ENCODE measurements at places on chromosomes 7 and 10.

DNA sequence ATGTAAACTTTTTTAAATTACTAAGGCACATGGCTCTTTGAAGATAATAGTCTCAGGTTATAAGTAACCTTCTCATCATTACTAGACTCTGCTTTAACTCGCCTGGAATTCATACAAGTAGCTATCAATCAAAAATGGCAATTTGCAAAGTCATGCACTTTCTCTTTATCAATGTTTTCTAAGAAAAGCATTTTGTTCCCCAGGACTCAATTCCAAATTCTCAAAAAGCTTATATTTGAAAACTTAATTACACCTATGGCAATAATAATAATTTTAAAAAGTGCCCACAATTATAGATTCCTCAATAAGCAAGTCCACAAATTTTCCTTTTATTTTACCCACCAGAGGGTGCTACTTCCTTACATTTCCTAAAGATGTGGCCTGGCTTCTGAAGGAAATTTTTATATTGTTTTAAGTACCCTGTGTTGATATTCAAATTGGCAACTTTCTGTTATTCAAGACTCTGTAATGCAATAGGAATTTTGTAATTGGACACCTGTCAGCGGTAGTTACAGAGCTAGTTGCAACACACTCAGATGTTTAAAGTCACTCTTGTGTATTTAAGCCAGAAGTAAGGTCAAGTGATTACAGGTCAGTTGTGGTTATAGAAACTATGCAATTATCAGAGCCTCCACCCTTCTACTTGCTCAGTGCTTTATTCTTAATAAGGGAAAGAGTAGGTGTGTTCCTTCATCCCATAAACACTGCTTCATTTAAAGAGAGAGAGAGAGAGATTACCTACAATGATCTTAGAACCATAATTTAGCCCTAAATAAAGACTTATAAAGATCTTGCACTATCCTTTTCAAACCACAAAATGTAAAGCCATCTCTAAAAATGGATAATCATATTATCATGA is 47.1 kb upstream of the HYAL4 start:
- DNase-seq, result peak; percentile 93

GRCh38 chr10:119431034-119431772 is 111.3 kb downstream of the RGS10 start:
- DNase-seq, result peak; percentile 97

DNA sequence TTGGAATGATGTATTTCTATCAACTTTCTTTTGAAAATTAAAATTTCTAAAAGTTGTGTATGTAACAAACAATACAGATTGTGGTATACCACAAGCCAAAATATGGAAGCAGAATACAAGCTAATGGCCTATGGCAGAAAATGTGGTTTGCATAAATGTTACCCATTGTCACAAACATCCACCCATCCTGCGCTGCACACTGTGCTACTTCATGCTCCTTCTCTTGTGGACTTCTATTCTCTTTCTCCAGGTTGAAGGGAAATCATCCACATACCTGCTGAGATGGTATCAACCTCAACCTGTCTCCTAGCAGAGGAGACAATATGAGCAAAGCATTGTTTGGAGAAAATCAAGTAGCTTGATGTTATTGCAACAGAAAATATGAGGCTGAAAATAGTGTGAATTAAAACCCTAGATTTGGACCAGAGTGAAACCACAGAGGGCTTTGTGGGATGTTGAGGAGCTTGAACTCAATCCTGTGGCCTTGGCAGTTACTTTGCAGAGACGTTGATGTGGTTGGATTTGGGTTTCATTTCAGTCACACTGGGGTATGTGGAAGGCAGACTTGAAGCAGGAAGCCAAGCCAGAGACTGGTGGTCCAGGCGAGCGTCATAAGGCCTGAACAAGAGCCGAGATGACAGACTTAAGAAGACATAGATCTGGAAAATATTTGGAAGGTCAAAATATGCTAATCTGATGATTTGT is 63.8 kb downstream of the ICA1 start:
- no peak for DNase-seq

- no peak for DNase-seq
These were observed 34.8 kb downstream of the SLC25A13 start for GRCh38 chr7:96287132-96287531.

- no peak for DNase-seq
These were observed 20.9 kb upstream of the CPXM2 start for GRCh38 chr10:123912466-123912865.
